EH (cell line): ENCODE measurements at places on chromosomes 16 and 17.

DNA sequence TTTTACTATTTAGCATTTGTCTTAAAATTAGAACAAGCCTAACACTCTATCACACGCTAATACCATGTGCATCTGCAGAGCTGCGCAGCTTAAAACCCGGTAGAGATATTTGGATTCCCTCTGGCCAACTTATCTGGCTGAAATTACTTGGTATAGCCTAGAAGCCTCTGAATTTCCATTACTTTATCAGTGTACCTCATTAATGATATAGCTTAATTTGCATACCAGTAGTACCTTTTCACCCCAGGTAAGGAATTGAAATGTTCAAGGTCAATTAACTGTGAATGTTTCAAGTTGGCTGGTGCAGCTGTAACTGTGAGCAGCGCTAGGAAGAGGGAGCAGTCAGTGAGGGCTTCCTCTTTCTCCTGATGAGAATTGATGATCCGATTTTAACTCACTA is 74.2 kb downstream of the CNTNAP4 start:
- DNase-seq, result no peak

GRCh38 chr16:50248845-50249244 is 17.5 kb upstream of the ADCY7 start:
- no peak for DNase-seq

GRCh38 chr16:4696905-4697847 is 3.8 kb downstream of the NUDT16L1 start:
- DNase-seq, result no peak

DNA sequence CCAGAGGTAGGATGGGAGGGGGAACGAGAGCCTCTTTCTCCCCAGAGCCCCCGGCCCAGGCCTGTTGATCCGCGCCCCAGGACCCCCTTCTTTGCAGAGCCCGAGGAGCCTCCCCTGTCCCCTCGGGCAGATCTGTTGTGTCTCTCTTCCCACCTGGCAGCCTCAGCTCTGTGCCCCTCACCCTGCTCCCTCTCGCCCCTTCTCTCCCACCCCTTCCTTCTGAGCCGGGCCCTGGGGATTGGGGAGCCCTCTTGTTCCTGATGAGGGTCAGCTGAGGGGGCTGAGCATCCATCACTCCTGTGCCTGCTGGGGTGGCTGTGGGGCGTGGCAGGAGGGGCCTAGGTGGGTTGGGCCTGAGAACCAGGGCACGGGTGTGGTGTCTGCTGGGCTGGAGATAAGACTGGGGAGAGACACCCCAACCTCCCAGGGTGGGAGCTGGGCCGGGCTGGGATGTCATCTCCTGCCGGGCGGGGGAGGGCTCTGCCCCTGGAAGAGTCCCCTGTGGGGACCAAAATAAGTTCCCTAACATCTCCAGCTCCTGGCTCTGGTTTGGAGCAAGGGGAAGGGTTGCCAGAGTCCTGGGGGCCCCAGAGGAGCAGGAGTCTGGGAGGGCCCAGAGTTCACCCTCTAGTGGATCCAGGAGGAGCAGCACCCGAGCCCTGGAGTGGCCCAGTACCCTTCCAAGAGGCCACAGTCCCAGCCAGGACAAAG is 65.4 kb downstream of the MRC2 start:
- DNase-seq, result peak; percentile 43

GRCh38 chr17:13539421-13539820 is 62.3 kb downstream of the HS3ST3A1 start:
- no peak for DNase-seq

GRCh38 chr16:65679785-65680184 is 557.9 kb upstream of the CDH11 start:
- no peak for DNase-seq

GRCh38 chr17:60163108-60163784 is 13.5 kb downstream of the CA4 start:
- DNase-seq, result no peak

GRCh38 chr17:77810536-77810935 is 148.0 kb upstream of the TNRC6C start:
- DNase-seq, result peak; percentile 67

GRCh38 chr17:77495575-77495974 is 354.8 kb downstream of the SEC14L1 start:
- no peak for DNase-seq

- no peak for DNase-seq
Measured at GRCh38 chr16:55225972-55226542, 97.9 kb upstream of the IRX6 start.
